SK-MEL-5 (cell line): ENCODE measurements at places on chromosomes 13 and 19.

DNA sequence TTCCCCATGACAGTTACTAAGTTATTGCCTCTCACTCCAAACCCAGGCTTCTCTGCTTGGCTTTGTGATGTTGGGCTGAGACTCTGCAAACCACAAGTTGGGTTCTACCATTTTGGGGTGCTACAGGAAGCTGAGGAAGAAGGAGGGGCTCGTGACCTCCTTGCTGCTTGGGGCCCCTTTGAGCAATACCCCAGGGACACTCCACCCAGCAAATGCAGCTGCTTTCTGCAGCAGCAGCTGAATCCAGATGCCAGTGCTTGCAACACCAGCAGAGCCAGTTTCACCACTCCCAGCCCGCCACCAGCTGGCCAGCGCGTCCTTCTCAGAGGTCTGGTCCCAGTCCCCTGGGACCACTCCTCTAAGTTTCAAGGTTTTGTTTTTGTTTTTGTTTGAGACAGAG is 22.0 kb upstream of the UBAC2 start:
- no peak for DNase-seq

- DNase-seq = no peak
These were observed 191.5 kb upstream of the KL start for GRCh38 chr13:32824675-32825074.

- no peak for DNase-seq
These were observed 240.5 kb downstream of the IRS2 start for GRCh38 chr13:109545931-109546330.

DNA sequence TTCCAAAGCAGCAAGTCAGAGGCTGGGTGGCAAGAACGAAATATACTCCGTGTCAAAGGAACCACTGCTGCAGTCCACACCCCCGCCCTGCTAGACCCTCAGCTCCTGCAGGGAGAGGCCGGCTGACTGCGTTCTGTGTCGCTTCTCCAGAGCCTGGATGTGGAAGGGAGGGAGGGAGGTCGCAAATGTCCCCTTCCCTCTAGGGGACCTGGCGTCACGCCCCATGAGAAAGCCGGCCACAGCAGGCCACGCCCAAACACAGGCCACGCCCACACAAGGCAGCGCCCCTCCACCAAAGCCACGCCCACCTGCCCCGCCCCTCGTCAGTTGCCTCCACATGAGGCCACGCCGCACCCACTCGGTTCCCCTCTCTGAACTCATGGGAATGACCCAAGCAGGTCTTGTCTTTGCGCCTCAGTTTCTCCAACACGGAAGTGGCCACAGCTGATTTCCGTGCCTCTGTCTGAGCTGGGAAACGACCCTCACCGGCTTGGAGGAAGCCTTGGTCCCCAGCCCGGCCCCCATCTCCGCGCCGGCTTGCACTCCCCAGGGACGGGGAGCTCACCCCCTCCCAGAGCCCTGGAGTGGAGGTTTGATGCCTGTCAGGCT is 38.4 kb upstream of the TCF3 start:
- DNase-seq = peak; percentile 63

DNA sequence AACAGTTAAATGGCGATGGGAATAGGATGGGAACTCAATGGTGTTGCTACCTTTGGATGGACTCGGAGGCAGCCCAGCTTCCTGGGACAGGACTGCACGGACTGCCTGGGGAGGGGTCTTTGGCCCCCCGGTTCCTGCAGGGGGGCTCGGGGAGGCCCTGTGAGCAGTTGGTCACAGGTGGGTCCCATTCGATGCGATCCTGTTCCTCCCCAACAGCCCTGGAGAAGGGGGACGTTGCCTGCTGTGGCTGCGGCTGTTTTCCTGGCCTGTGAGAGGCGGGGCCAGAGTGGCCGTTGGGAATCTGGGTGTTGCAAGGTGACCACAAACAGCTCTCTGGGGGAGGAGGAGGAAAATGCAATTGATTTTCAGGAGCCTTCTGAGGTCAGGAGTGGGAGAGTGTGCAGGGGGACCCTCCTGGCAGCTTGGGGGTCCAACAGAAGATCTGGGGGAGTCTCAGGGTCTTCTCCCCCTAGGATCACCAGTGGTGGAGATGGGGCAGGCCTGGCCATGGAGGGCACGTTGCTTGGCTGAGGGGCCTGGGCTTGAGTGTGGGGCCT is 1.9 kb upstream of the PLPPR3 start:
- no peak for DNase-seq

GRCh38 chr13:42781352-42781751 is at the start of gene FAM216B:
TSS of gene FAM216B (plus strand) at chr13:42781584. CDS start at chr13:42784068, 2,484 bp downstream.
- no peak for DNase-seq

DNA sequence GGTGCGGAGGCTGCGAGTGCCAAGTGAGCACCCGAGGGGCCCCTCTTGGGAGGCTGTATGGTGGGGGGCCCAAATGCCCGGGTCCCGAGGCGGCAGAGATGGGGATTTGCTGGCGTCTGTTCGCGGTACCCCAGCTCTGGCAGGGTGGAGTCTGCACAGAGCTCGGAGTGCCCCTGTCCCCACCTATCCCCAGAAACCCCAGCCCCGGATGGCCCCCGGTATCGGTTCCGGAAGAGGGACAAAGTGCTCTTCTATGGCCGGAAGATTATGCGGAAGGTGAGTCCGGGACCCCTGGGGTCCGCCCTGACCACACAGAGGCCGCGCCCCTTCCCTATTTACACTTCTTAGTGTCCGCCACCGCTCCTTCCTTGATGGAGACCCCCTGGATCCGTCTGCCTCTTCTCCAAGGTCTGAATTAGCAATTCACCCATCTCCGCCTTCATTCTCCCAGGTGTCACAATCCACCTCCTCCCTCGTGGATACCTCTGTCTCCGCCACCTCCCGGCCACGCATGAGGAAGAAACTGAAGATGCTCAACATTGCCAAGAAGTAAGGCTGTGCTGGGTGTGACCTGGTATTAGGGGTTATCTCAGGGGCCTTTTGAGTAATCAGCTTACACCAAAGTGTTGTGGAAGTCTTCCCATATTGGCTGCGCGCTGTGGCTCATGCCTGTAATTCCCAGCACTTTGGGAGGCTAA is 630 bp downstream of the PNPLA6 start:
- no peak for DNase-seq

GRCh38 chr19:3378352-3379150 is 12.2 kb downstream of the NFIC start:
- DNase-seq = no peak
